ENCODE measurements at places on chromosomes 12 and 14.
A peak's percentile ranks its signal among the peaks of the same experiment; 100 is the strongest.

GRCh38 chr14:80638620-80639515 is 302.7 kb downstream of the CEP128 start:
- no peak for DNase-seq

- DNase-seq: peak; percentile 83
Observed at GRCh38 chr12:54135621-54136350, 53.0 kb downstream of the SMUG1 start.

GRCh38 chr12:109815757-109816617 is 17.2 kb downstream of the TRPV4 start:
- DNase-seq: no peak

- no peak for DNase-seq
Observed at GRCh38 chr12:57625261-57626032, 7.6 kb downstream of the B4GALNT1 start.

GRCh38 chr12:92221656-92222315 is 76.1 kb upstream of the BTG1 start:
- DNase-seq: no peak

GRCh38 chr12:27859648-27860047 is 79.6 kb upstream of the MANSC4 start:
- no peak for DNase-seq

GRCh38 chr12:27462151-27462694 is 15.7 kb downstream of the SMCO2 start:
- no peak for DNase-seq

Measured in LNCaP clone FGC (cell line).